ENCODE measurements at places on chromosomes 3 and 15.
A peak's percentile ranks its signal among the peaks of the same experiment; 100 is the strongest.

DNA sequence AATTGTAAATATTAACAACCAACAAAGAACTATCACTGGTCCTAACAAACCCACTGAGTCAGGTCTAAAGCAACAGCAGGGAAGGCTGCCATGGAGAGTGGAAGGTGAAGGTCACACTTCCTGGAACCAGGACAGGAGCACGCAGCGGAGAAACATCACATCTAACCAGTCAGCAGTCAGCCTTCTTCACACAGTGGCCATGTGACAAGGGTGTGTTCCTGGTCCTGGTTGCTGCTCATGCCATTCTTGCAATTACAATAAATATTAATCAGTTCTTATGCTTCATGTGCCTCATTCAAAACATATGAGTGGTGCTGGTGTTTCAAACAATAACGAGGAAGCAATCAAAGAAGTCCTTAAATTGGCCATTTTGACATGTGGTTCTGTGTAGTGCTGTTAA, 162.8 kb downstream of the ARRDC4 start:
- no peak for DNase-seq

DNA sequence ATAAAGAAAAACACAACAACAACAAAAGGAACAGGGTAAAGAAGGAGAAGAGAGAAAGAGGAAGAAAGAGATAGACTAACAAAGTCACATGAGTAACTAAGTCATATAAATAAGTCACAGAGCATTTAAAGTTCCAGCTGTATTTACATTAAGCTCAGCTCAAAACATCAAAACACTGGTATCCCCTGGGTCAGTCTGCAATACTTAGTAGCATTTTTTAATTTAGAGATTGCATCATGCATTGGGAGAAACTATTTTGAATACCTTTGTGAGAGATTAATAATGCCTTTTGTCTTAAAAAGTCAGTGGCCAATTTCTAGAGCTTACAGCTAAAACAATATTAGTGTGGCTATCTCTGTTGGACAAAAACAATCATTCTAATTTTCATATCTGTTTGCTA, 78.4 kb downstream of the NEK10 start:
- no peak for DNase-seq

- DNase-seq, result no peak
Measured at GRCh38 chr3:48935530-48935929, 16.9 kb downstream of the ARIH2 start.

GRCh38 chr3:160084998-160085397, 96.4 kb downstream of the IL12A start:
- no peak for DNase-seq

- no peak for DNase-seq
Measured at GRCh38 chr3:168002786-168003368, 92.8 kb downstream of the GOLIM4 start.

DNA sequence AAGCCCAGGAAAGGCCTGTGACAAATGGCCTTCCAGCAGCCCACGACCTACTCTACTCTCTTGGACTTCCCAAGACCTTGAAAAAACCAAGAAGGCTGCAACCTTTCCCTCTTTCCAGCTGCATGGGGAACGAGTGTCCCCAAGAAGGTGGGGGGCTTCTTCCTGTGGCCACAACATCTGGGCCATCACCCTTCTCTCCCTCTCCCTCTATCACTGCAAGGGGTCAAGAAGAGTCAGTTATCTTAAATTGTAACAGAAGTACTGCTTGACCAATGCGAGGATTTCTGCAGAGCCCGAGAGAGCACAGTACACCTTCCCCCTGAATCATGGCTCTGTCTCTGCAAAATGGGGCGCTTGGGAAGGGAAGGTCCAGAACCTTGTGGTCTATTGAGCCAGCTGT, 63.7 kb upstream of the ACAN start:
- DNase-seq, result no peak

- no peak for DNase-seq
Measured at GRCh38 chr15:40746916-40747418, 8.1 kb downstream of the RMDN3 start.

- no peak for DNase-seq
Measured at GRCh38 chr3:123075359-123075758, 8.5 kb downstream of the PDIA5 start.

- DNase-seq, result no peak
Measured at GRCh38 chr15:67335534-67336222, 81.1 kb downstream of the IQCH start.

- no peak for DNase-seq
Measured at GRCh38 chr15:43735416-43735815, 10.8 kb upstream of the PDIA3 start.

GRCh38 chr3:194053136-194053535, 82.8 kb upstream of the HES1 start:
- no peak for DNase-seq

- DNase-seq, result no peak
Measured at GRCh38 chr3:72820415-72820814, 27.8 kb downstream of the SHQ1 start.

- no peak for DNase-seq
Measured at GRCh38 chr15:63893866-63894661, 60.3 kb upstream of the HERC1 start.

- no peak for DNase-seq
Measured at GRCh38 chr3:157247391-157247790, 87.4 kb upstream of the CCNL1 start.

GRCh38 chr3:56613016-56613415, 56.0 kb downstream of the CCDC66 start:
- no peak for DNase-seq

DNA sequence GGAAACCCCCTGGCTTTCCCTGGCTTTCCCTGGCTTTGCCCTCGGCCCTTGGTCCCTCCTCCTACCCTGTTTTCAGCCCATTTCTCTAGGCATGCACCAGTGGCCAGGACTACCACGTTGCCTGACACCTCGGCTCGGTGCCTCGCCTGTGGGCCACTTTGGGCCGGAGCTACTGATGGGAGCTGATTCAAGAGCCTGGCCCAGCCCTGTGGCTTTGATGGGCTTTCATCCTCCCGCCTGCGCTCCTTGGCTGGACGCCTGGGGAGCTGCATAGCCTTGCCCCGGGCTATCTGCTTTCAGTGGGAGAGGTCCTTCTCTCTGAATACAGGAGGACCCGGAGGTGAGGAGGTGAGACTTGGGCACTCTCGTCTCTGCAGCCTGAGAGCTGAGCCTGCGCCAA, 192.7 kb upstream of the HES1 start:
- no peak for DNase-seq

DNA sequence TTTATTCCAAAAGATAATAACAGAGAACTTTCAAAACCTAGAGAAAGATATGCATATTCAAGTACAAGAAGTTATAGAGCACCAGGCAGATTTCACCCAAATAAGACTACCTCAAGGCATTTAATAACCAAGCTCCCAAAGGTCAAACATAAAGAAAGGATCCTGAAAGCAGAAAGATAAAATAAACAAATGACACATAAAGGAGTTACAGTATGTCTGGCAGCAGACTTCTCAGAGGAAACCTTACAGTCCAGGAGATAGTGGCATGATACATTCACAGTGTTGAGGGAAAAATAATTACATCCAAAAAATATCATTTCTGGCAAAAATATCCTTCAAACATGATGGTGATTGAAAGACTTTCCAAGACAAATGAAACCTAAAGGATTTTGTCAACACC, 185.8 kb upstream of the POU1F1 start:
- no peak for DNase-seq

GRCh38 chr3:124669470-124669869, 60.8 kb upstream of the UMPS start:
- DNase-seq, result no peak

GRCh38 chr3:170712798-170713197, 126.9 kb upstream of the SLC7A14 start:
- no peak for DNase-seq

GRCh38 chr15:80449825-80450224, 45.6 kb downstream of the ARNT2 start:
- DNase-seq, result no peak

DNA sequence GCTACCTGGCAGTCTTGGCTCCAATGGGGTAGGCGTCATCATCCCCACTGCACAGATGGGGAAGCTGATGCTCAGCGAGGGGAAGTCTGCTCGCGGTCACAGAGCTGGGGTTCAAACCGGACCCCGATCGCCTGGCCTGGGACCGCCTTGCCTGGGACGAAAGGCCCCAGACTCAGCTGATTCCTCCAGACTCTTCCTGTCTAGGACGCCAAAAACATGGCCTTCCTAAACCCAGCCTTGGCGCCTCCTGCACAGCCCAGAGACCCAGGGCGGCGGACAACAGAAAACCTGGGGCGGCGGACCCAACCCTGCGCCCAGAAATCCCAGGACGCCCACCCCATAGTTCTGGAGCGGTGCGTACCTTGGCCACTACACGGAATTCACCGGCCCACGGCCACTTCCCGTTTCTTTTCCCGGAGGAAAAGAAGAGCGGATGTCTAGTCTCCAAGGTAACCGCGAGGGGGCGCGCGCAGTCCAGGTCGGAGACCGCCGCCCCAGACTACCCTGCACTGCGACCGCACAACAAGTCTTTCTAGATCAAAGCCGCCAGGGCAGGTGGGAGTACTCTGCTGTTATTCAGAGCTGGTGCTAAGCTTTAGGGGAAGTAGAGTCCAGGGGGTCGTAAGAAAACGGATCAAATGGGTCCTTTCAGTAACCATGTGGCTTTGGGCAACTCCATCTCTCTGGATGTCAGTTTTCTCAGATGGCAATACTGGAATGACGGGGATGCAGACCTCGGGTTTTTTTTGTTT, 4.9 kb upstream of the IL17RD start:
- DNase-seq, result peak; percentile 27

DNA sequence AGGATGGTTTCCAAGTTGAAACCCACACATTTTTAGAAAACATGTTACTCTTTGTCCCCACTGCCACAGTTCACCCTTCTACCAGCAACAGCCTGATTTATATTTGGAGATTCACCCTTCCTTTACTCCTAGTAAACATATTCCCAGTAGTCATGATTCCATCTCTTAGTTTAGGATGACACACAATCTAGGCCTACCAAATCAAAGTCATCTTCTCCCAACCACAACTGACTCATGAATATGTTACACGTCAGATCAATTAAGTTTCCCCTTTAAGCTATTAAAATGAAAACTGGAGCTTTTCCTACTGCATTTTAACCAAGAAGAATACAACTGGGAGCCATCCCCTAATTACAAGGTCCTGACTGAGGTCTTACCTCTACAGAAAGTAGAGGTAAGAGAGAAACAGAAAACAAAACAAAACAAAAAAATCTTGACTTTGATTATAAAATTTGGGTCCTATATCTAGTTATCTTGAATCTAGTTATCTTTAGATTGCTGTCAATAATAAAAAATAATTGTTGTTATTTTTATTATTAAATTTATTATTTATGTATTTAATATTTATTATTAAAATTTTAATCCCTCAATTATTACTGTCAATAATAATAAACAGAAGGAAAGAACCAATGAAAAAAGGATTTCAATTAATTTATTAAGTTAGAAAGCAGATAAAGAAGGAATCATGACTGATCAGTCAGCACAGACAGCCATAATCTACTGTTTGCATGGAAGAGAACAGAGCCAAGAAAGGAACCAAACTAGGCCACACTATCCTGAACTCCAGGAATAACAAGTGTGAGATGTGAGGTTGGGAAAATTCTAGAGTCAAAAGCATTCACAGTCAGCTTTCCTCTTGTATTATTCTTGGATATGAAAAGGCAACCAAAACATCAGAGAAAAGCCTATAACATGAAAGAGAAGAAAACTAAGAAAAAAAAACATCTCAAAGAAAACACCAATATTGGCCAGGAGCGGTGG, 12.5 kb downstream of the DPH6 start:
- DNase-seq, result no peak

GRCh38 chr3:39181408-39182335, 10.7 kb downstream of the XIRP1 start:
- DNase-seq, result no peak
